ENCODE measurements at places on chromosomes 1 and 21. TPM values are rescaled to one million over a fixed set of nuclear protein-coding genes. Genes with fewer than 3 reads are reported as not detected.

Gene PTAFR
- 4.7 TPM for total RNA-seq

Gene SLC9C2
- total RNA-seq, result 8.3 TPM

Gene LHX4
- 0.31 TPM for total RNA-seq

Gene SLC2A5
- total RNA-seq, result 2.5 TPM

Gene TEKT2
- total RNA-seq, result 9.2 TPM

Gene ACKR1
- 0.62 TPM for total RNA-seq

Gene RGS21
- not detected for total RNA-seq

Gene CFHR1
- total RNA-seq, result 0.94 TPM

Gene OR6F1
- total RNA-seq, result not detected

Gene MIXL1
- total RNA-seq, result not detected

DNA sequence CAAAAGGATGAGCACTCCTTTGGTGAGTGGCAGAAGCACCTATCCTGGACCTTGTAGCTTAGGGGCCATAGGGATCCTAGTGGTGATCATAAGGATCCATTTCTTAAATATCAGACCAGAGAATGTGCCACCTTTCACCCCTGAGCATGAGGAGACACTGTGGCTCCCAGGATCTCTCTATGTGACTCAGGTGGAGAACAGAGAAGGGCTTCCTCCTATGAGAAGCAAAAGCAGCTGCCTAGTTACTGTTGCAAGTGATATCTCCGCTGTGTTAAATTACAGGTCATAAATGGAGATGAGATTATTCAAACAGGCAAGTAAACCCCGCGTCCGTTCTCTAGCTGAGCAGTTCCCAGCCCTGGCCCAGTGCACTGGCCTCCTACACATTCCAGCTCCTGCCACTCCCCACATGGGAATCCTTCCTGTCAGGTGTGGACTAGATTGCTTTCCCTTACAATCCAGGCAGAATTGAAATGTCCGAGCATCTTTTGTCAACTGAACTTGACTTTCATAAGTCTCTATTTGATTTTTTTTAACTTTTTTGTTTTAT lies 26.3 kb downstream of the CLEC20A start:
- DNase-seq, result no peak

- DNase-seq, result no peak
These were observed 392 bp upstream of the TAGLN2 start for GRCh38 chr1:159925719-159926078.

GRCh38 chr1:9726905-9727595 lies 75.5 kb downstream of the PIK3CD start:
- DNase-seq, result no peak

DNA sequence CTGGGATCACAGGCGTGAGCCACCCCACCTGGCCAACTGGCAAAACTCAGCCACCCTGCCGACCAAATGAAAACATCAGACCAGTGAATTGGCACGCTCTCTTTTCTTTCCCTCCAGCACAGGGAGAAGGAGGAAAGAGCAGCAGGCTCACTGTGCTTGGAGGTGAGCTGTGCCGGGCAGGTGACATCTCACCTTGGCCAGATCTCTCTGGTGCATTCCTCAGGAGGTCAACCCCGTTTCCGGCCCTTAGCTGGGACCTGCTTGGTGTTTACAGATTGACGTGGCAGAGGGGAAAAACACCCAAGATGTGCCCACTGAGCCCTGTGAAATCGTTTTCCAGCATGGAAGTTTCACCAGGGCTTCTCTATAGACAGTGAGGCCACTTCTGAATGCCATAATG lies 45.1 kb downstream of the TMEM51 start:
- DNase-seq, result no peak

DNA sequence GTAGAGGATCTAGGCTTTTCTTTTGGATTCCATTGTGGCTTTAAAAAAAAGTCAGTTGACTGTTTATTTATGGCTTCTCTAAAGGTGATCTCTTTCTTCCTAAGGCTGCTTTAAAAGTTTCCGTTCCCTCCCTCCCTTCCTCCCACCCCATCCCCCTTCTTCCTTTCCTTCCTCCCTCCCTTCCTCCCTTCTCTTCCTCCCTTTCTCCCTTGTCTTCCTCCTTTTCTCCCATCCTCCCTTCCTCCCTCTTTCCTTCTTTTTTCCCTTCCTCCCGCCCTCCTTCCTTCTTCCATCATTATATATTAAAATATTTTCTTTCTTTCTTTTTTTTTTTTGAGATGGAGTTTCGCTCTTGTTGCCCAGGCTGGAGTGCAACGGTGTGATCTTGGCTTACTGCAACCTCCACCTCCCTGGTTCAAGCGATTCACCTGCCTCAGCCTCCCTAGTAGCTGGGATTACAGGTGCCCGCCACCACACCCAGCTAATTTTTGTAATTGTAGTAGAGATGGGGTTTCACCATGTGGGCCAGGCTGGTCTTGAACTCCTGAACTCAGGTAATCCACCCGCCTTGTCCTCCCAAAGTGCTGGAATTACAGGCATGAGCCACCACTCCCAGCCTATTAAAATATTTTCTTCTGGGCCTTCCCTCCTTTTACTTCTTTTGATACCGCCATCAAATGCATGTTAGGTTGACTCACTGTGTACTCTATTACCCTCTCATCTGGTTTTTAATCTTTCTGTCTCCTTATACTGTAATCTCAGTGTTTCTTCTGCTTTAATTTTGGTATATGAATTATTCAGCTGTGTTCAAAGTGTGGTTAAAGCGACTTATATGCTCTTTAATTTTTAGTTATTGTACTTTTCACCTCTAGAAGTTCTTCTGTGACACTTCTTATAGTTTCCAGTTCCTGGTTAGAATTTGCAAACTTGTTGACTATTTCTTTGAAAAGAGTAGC lies 59.2 kb upstream of the ATP5PO start:
- DNase-seq, result no peak

DNA sequence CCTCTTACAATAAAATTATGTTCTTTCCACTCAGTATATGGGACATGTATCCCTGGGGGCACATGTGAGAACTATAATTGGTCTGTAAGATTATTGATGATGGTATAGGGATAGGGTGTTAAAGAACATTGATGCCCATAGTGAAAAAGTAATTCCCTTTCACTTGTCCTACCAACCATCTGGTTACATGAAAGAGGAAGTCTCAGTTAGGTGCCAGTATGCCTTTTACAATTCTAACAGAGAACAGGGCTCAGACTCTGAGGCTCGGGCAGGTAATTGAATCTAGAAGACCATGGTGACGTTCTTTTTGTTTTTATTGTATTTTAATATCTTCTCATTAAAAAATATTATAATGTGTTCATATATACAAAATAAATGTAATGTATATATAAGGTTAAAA lies 113.6 kb downstream of the FGGY start:
- DNase-seq, result no peak

GRCh38 chr1:39564941-39565340 lies 11.6 kb downstream of the PABPC4 start:
- DNase-seq, result no peak

- no peak for DNase-seq
These were observed 11.8 kb upstream of the BACE2 start for GRCh38 chr21:41156142-41156541.

DNA sequence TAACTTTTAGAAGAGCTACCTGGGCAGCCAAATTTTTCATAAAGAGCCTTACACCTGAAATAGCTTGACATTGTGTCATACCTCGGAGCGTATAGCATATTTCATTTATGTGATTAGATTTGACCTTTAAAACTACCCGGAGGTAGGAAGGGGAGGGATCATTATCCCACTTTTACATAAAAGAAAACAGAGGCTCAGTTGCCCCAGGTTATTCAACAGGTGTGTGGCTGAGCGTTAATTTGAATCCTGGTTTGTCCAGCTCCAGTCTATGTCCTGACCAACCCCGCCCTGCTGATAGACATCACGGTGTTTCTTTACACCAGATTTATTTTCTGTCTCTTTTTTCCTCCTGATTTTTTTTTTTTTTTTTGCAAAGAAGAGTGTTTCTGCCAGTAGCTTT lies 39.7 kb downstream of the PBX1 start:
- no peak for DNase-seq

DNA sequence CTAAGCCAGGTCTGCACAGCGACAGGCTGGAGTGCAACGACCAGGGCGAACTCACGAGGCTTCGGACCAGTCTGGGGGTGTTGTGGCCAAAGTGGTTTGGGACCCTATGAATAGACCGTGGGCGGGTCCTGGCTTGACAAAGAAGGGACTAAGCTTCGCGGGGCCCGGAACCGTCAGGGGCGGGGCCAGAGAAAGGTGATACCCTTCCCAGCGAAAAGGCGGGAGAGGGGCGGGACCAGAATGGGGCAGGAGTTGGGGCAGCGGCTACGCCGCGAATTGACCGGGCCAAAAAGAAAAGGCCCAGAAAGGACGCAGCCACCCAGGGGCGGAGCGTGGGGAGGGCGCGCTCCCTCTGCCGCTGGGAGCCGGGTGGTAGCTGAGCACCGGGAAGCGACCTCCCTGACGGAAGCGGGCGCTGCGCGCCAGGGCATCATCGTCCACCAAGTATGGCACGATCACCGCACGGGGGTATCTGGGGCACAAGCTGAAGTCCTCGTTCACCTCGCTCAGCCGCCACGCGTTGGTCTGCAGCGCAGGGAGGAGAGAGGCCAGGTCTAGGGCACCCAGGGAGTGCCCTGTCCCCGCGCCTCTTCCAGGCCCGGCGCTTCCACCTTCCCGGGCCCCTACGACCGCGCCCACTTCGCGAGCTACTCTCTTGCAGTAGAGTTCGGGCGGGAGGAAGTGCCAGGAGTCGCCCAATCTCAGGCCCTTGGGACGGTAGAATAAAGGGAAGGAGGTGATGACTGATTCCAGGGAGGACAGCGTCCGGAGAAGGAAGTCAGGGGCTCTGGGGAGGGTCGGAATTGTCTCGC lies 6.7 kb upstream of the FAM167B start:
- peak; percentile 41 for DNase-seq

GRCh38 chr1:104780470-104781078 lies 1030.9 kb downstream of the AMY1C start:
- DNase-seq, result no peak

DNA sequence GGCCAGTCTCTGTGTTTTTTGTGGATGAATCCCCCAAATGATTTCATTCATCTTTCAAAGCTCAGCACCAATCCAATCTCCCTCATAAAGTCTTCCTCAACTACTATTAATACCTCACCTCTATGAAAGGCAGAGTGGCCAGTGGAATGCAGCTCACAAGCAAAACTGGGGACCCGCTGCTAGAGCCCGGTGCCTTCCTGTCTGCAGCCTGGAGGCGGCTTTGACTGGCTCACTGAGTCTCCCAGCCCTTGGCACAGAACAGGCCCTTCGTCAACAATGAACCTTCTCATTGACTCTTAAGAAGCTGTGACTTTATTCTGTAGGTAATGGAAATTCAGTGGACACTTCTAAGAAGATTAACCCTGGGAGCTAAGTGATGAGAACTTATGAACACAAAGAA lies 86.8 kb upstream of the RAB4A start:
- no peak for DNase-seq

- no peak for DNase-seq
These were observed 53.2 kb downstream of the NCAM2 start for GRCh38 chr21:21051109-21052055.

GRCh38 chr1:40620150-40620549 lies 45.3 kb downstream of the RIMS3 start:
- no peak for DNase-seq

GRCh38 chr1:213585402-213585801 lies 402.4 kb upstream of the PROX1 start:
- DNase-seq, result no peak

DNA sequence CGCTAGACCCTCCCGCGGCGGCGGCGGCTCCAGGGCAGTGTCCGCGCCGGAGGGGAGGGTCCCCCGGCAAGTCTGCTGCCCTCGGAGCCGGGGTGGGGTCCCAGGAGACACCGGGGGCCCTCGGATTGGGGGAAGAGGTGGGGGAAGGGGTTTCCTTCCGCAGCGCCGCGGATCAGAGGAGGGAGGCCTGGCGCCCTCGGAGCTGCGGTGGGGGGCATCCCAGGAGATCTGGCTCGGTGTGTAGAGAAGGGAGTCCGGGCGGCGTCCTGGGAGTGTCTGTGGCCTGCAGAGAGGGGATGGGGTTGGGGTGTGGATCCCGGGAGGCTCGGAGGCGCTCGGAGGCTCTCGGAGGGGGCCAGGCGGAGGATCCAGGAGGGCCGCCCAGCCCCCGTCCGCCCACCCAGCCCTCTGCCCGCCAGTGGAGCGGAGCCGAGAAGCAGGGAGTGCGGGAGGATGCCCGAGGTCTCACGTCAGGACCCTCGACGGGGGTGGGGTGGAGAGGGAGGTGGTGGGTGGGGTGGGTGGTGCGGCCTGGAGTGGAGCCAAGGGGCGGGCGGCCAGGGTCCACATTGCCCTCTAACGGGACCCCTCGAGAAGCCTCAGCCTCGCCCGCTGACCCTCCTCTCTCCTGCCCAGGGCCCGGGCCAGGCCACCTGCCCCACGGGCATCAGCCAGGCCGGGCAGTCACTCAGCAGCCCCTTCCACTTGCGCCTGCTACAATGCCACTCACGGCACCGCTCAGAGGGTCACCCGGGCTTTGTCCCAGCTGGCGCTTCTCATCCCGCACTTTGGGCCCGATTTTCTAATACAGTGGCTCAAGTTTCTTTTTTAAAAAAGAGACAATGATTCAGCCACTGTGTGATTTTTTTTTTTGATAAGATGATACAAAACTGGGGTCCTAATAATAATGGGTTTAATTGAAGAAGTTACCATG lies 60.2 kb upstream of the ARHGEF16 start:
- DNase-seq, result no peak

GRCh38 chr1:241749041-241749944 lies 97.2 kb downstream of the WDR64 start:
- DNase-seq, result no peak

DNA sequence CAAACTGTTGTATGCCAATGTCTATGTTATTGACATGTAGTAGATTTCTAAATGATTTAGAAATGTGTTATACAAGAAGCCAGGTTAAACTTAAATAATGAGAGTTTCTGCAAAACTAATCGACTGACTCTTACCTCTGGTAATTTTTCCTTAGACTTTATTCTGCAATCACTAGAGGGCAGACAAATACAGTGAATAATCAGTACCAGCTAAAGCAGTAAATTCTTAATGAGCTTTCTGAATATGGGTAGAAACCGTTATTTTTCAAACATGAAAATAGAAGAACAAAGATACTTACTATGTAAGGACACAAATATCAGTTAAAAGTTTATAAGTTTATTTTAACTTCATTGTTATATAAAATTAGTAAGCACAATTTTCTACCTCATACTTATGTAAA lies 97.9 kb upstream of the RGS1 start:
- DNase-seq, result no peak

- no peak for DNase-seq
These were observed 54.6 kb upstream of the BTG3 start for GRCh38 chr21:17667256-17667655.

GRCh38 chr1:70057500-70057899 lies 147.9 kb downstream of the LRRC40 start:
- no peak for DNase-seq

GRCh38 chr1:225768662-225769426 lies 8.8 kb upstream of the SRP9 start:
- DNase-seq, result no peak

- no peak for DNase-seq
These were observed 134.0 kb upstream of the ARHGEF16 start for GRCh38 chr1:3320246-3321152.

- DNase-seq, result no peak
These were observed 26.5 kb downstream of the RIPPLY3 start for GRCh38 chr21:37032877-37033471.

DNA sequence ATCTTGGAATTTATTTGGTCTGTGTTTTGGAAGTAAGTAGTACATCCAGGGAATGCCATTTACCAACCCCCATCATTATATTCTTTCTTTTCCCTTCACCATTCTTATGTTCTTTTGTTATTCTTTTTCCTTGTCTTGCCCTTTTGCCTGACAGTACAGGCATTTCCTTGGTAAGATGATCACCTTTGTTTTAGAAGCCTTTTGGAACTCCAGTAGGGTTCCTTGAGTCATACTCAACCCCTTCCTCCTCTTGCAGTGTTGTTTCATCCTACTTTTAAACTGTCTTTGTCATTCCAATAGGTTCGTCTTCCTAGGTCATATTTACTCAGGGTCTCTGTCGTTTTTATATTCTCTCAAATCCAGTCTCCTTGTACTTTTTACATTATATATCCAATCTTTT lies 9.2 kb downstream of the MRPS21 start:
- no peak for DNase-seq
